ENCODE measurements at places on chromosomes 11 and 22.

- no peak for DNase-seq
Measured at GRCh38 chr11:72546866-72547265, 112.5 kb upstream of the CLPB start.

DNA sequence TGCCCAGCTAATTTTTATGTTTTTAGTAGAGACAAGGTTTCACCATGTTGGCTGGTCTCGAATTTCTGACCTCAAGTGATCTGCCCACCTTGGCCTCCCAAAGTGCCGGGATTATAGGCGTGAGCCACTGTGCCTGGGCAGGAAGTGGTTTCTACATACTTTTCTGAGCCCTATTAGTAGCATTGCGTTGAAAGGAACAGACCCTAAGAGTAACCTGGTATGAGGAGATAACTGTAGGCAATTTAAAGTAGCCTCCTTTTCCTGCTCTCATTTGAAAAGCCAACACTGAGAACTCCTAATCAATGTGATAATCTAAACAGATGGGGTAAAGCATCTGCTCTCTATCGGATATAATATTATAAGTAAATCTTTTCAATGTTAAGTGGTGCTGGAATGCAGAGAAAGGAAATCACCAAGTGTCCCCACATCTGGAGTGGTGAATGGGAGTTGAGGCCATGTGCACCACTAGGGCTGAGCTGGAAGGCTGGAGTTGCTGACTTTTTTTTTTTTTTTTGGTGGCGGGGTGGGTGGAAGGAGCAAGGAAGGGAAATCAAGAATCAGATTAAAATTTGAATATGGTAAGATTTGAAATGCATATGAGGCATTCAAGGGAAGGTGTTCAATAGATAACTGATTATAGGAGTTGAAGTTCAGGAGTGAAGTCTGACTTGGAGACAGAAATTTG, 20.7 kb downstream of the PDHX start:
- no peak for DNase-seq

- no peak for DNase-seq
Measured at GRCh38 chr11:65701686-65702085, 10.4 kb upstream of the KAT5 start.

DNA sequence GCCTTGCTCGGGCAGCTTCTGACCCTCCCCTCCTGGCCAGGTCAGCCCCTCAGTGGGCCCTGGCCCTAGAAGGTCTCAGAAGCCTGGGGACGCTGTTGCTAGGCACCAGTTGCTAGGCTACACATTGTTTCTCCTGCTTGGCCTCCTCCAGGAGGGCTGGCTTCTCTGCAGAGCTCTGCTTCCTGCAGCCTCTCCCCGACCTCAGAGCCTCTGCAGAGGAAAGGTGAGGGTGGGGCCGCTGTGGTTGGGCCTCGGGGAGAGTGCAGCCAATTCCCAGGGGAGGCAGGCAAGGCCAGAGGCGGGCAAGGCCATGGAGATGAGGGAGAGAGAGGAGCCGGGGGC, 27.6 kb upstream of the LRRC10B start:
- peak; percentile 56 for DNase-seq

DNA sequence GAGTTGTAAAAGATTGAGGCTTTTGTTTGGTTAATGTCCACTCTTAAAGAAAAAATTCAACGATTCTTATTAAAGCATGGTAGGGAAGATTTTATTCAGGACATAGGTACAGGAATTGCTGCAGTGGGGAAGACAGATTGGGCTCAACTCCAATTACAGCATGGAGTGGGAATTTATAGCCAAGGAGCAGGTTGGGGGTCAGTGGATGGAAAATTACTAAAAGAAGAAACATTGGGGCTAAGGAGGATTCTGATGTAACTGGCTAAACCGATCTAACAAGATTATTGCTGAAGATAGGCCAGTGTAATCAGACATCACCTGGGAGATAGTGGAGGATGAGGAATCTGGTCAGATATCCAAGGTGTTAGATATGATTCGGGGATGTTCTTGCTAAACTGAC, 97.4 kb downstream of the FAR1 start:
- no peak for DNase-seq

- no peak for DNase-seq
Measured at GRCh38 chr11:17462940-17463339, 13.7 kb downstream of the ABCC8 start.

- no peak for DNase-seq
Measured at GRCh38 chr11:96033599-96033998, 109.7 kb upstream of the MTMR2 start.

- DNase-seq: no peak
Measured at GRCh38 chr11:64539239-64539638, 51.8 kb upstream of the SLC22A12 start.

Data from D341Med (cell line).